ENCODE measurements at places on chromosomes 3 and 15. TPM values are rescaled to one million over a fixed set of nuclear protein-coding genes. Genes with fewer than 3 reads are reported as not detected.

The EXOSC7 gene
- 38.6 TPM for total RNA-seq

The SCAANT1 gene
- total RNA-seq = not detected

The RAD51 gene
- total RNA-seq = 3.6 TPM

The TMEM212 gene
- total RNA-seq = not detected

The VGLL3 gene
- total RNA-seq = 53.8 TPM

The TGM4 gene
- 0.18 TPM for total RNA-seq

The IL5RA gene
- not detected for total RNA-seq

The FAM43A gene
- total RNA-seq = 6.0 TPM

The XCR1 gene
- not detected for total RNA-seq

The FHIT gene
- total RNA-seq = 6.7 TPM

The BFSP2 gene
- total RNA-seq = not detected

The OSBPL10 gene
- 51.3 TPM for total RNA-seq

The CATSPER2 gene
- 3.3 TPM for total RNA-seq

The UBP1 gene
- 65.5 TPM for total RNA-seq

The TF gene
- total RNA-seq = 1.3 TPM

The TMOD2 gene
- 8.4 TPM for total RNA-seq

The H1-8 gene
- not detected for total RNA-seq

The CCRL2 gene
- total RNA-seq = 0.17 TPM

The PLXND1 gene
- total RNA-seq = 184 TPM

The GOLGA8N gene
- total RNA-seq = 3.0 TPM

The TMEM45A gene
- total RNA-seq = 49.7 TPM

Data from astrocyte (in vitro differentiated cells and primary cell).